NCI-H1105 treated with DMSO at 0.1 percent for 48 hours (cell line): ENCODE measurements at places on chromosomes 12 and 14.

DNA sequence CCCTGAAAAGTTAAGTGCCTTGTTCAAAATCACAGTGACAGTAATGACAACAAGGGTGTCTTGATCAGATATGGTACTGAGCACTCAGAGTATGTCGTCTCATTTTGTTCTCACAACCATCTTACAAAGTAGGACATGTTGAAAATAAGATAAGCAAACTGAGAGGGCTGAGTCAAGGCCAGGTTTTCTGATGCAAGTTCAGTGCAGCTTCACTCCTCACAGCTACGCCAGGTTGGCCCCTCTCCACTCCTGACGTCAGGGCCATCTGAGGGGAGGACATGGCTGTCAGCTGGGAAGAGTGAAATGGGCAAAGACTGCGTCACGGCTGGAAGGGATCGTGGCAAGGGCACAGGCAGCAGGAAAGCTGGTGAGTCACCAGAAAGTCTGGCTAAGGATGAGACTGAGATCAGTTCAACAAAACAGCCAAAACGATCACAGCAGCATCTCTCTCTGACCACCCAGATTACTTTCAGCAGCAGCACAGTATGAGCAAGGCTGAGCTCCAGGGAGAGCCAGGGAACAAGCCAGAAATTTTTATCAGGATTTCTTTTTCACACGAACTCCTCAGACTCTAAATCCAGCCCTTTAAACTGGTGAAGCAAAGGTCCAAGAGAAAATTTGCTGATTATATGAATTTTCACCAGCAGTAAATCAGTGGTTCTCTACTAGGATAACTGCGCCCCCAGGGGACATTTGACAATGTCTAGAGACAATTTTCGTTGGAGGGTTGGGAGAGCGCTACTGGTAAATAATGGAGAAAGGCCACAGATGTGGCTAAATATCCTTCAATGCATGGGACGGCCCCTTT lies 297.9 kb upstream of the AMIGO2 start:
- no peak for DNase-seq

DNA sequence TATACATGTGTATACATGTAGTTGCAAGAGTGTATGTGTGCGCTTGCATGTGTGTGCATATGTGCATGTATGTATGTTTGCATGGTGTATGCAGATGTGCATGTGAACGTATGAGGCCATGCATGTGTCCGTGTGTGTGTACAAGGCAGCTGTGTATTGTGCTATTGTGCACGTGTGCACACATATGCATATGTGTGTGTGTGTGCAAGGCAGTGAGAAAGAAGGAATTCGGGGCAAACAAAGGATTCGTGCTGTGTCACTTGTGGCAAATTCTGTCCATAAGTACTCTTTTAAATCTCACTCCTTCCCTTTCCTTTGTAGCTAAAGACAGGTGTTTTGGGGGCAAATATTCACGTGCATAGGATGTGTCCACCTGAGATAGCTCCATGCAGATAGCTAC lies 227.1 kb downstream of the VRK1 start:
- DNase-seq, result no peak

DNA sequence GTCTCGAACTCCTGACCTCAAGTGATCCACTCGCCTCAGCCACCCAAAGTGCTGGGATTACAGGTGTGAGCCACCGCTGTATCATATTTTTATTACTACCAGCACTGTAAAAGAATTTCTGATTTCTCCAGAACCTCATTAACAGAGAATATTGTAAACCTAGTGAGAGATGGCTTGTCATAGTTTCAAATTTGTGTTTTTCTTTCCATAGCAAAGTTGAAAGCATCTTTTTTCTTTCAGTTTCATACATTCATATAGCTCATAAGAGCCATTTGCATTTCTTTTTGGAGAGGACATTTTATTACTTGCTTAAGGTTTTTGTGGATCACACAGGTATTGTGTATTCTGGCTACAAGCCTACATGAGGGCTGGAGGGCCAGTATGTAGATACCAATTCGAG lies 58.0 kb downstream of the MIS18BP1 start:
- no peak for DNase-seq

DNA sequence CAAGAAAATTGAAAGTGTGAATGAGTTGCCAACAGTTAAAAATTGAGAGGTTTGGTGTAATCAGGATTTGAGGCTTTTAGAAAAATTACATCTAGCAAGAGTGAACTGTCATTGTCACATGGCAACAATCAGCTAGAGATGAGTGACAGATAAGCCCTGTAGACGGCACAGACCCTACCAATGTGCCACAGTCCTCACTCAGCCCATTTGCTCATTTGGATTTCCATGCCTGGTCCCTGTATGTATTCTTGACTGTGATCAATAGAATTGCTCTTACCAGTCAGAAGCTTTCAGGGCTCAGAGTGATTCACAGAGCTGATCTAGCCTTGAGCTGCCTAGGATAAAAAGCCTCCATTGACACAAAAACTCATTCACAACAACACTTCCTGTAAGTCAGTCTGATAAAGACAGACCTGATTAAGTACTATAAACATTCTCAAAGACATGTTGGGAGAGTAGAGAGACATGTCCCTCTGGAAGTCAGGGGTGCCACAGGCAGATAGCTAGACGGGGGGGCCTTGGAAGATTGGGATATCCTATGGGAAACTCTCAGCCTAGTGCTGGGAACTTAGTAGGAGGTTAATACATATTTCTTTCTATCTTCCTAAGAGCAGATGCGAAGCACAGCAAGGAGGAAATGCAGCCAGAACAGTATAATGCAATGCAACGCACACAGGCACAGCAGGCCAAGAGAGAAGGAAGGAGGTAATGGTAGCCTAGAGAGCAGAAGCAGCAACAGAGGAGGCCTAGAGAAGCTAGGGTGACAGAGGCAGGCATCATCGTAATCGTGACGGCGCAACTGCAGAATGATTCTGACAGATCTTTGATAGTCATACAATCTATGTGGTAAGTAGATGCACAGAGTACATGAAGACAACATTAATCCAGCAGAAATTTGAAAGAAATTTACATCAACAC lies 2.0 kb upstream of the PELI2 start:
- DNase-seq, result no peak

- DNase-seq, result no peak
Measured at GRCh38 chr12:114993165-114993564, 309.2 kb upstream of the TBX3 start.

GRCh38 chr12:69534389-69534822 lies 50.9 kb upstream of the CCT2 start:
- DNase-seq, result peak; percentile 92

- DNase-seq, result peak; percentile 91
Measured at GRCh38 chr14:78278464-78279250, 108.5 kb downstream of the NRXN3 start.

DNA sequence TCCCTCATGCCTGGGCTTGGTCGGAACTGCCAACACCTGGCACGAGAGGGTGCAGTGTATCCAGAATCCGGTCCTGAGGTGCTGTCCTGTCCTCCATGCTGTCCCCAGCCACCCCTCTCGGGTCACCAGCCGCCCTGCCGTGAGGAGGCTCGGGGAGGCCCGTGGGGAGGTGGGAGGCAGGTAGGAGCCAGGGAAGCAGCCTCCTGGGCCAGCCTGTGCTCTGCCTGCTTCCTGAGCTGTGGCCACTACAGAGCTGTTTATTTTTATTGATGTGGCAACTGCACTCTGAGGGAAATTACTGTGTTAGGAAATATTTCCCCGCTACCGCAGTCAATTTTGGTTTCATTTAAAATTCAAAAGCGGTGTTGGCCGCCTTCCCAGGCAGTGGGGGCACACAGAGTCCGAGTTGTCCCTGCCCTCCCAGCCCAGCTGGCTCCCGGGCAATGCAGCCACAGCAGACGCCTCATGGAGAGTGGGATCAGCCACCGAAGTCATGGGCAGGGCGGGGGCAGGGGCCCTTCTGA lies 18.3 kb downstream of the NOC4L start:
- peak; percentile 68 for DNase-seq

GRCh38 chr12:43337571-43338444 lies 214.2 kb downstream of the ADAMTS20 start:
- no peak for DNase-seq

GRCh38 chr12:45034861-45035265 lies 16.0 kb downstream of the DBX2 start:
- no peak for DNase-seq

DNA sequence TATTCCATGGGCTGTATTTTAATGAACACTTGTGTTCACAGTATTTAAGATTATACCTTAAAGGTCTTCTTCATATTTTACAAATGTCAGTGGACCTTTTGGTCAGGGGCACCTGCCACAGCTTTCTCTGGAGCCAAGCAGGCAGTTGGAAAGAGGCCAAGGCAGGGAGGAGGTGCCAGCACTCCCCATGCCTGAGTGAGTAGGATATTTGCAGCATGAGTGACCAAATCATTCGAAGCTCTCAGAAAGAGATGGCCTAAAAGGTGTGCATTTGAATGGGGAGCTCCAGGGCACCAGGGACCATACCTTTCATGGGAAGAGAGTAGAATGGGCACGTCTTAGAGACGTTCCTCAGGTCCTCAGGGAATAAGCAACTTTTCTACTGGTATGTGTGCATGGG lies 121.6 kb downstream of the GPR135 start:
- peak; percentile 80 for DNase-seq

DNA sequence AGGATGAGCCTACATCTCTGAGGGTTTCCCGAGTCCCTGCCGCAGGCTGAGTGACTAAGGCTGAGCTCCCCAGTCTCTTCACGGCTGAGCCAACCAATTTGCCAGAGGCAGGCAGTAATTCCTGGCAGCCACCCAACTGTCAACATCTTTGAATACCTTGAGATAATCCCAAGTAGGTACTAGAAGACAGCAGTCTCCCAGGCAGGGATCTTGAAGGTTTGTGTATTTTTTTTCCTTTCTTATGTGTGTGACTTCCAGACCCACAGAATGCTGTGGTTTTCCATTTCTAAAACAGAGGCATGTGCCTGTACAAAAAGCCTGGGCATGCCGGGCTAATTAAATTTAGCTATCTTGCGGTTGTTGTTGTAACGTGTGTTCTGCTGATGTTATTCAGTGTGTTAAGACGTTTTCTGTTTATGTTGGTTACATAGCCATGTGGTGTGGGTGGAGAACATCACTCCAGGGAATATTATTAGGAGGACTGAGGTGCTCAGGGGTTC lies 155.5 kb downstream of the ANO2 start:
- DNase-seq, result no peak

DNA sequence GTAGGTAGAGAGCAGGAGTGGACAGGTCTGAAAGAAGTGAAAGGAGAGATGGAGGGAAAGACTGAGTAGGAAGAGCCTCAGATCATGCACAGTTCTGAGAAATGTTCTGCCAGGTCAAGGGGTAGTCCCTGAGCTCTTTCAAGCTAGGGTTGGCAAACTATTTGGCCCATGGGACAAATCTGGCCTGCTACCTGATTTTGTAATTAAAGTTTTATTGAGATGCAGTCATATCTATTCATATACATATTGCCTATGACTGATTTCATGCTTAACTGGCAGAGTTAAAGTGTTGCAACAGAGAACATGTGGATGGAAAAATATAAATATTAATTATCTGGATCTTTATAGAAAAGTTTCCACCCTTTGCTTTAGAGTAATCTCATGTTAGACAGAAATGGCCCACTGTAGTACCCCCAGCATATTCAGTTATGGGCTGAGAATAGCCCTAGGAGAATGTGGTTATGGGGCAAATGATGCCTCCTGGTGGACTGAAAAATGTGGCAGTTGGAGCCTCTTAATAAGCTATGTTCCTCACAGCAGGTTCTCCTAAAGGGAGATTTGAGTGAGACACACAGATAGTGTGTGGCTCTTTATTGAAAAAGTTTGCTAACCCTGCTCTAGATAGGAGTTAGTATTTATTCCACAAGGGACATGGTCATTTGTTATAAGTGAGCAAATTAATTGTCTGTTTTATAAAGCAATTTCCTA lies 476.9 kb downstream of the LRIG3 start:
- DNase-seq, result no peak

DNA sequence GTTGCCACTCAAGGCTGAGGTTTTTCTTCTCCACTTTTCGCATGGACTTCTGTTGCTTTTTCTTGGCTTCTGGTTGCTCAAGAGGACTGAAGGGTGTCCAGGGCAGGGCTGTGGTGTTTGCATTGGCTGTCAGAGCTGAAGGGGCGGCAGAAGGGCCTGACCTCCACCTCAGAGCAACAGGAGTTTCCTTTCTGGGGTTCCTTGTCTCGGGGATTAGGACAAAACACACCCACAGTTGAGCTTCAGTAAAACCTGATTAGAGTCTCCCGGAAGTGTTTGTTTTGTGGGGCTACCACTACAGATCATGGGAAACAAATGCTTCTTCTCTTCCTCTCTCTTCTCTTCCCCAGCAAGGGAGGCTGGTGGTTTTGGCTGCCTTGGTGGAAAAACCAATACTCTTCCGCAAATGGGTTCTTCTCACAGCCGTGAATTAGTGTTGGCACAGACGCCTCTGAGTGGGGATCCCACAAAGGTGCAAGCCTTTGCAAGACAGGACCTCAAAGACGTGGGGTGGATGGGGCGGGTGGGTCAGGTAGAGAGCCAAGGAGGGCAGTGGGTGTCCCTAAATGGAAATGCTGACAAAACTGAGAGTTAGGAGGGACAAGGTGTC lies 317.7 kb upstream of the TBX3 start:
- DNase-seq, result no peak

GRCh38 chr14:102872020-102872419 lies 50.4 kb upstream of the AMN start:
- no peak for DNase-seq

GRCh38 chr12:107845226-107845979 lies 70.9 kb downstream of the ASCL4 start:
- no peak for DNase-seq

DNA sequence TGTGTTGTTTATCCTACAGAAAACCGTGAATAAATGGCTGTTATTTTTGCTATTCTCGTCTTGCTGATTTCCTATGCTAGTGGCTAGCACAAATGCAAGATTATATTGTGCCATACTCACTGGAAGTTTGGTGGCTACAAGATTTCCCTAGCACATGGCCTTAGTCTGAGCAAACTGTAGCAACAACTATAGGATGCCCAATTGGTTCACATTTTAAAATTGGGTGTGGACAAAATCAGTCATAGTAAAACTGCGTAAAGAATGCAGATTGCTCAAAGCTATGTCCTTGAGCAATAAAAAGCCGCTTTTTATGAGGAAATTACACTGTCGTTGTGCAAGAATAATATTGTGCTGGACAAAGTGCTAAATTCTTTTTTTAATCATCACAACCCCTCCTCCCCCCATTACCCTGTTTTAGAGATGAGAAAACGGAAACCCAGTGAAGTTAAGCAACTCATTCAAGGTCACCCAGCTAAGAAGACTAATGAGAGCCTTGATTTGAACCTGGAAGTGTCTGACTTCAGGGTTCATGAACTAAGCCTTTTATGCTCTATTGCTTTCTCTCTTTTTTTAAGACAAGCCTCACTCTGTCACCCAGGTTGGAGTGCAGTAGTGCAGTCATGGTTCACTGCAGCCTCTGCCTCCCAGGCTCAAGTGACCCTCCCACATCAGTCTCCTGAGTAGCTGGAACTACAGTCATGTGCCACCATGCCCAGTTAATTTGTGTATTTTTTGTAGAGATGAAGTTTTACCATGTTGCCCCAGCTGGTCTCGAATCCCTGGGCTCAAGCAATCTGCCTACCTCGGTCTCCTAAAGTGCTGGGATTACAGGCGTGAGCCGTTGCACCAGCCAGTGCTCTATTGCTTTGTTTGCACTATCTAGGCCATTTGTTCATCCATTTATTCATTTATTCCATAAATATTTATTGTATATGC lies 73.6 kb downstream of the SRGAP1 start:
- DNase-seq, result no peak
